ENCODE measurements at places on chromosomes 3 and 15.

DNA sequence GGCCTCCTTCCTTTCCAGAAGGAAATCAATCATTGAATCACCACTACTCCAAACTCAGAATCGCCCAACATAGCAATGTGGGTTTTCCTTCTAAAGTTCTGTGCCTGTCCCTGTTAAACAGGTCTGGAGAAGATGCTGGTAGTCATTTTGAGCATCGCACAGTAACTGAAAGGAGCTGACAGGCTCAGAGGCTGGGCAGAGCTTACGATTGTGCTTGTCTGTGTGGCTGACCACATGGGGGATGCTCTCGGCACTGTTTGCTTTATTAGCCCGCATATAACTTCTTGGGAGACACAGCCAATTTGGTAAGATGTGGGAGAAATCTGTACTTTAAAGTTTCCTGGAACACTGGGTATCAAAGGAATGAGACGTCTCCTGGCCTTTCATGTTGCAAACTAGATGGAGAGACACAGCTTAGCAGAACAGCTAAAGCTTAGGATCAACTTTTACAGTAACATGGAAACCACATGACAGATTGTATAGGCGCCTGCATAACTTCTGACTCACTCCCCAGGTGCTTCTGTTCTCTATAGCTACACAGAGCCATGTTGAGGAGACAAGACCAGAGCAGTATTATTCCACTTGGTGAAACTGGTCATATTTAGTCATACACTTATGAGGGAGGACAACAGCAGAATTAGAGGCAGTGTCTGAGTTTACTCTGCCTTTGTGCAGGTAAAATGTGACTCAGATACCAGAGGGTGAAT is 374.1 kb downstream of the RORA start:
- DNase-seq = no peak

DNA sequence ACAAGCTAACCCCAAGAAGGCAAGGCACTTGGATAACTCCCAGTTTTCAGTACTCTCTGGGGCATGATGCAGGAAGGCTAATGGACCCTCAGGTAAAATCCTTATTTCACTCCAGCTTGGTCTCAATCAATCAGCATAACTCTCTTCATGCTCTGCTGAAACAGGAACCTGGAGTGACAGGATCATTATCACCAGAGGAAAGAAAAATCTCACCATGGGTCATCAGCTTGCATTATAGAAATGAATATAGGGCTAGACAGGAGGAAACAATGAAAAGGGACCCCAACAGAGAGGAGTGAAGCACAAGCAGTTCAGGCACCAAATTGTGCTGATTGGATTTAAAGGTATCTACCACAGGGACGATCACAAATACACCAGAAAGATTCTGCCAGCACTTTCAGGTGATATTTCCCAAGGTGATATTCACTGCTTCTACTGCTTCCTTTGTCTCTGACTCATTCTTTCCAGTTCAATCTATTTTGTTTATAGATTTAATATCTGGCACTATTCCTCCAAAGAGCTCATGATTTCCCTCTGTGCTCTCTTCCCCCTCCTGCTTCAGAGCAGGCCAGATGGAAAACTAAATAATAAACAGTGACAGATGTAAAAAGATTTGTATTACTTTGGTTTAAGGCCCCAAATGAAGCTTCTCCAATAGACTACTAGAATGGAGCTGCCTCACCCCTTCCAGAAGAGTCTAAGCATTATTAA is 22.9 kb upstream of the THUMPD3 start:
- no peak for DNase-seq

DNA sequence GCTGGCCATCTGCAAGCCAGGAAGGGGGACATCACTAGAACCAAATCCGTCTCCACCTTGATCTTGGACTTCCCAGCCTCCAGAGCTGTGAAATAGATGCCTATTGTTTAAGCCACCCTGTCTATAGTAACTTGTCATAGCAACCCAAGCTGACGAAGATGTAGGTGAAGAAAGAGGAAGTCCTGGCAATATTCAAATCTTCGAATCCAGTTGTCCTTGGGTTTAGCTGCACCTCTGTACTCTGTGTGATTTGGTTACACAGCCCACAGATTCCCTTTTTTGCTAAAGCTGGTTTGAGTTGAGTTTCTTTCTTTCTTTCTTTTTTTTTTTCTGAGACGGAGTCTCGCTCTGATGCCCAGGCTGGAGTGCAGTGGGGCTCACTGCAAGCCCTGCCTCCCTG is 68.0 kb upstream of the XCR1 start:
- DNase-seq = no peak

DNA sequence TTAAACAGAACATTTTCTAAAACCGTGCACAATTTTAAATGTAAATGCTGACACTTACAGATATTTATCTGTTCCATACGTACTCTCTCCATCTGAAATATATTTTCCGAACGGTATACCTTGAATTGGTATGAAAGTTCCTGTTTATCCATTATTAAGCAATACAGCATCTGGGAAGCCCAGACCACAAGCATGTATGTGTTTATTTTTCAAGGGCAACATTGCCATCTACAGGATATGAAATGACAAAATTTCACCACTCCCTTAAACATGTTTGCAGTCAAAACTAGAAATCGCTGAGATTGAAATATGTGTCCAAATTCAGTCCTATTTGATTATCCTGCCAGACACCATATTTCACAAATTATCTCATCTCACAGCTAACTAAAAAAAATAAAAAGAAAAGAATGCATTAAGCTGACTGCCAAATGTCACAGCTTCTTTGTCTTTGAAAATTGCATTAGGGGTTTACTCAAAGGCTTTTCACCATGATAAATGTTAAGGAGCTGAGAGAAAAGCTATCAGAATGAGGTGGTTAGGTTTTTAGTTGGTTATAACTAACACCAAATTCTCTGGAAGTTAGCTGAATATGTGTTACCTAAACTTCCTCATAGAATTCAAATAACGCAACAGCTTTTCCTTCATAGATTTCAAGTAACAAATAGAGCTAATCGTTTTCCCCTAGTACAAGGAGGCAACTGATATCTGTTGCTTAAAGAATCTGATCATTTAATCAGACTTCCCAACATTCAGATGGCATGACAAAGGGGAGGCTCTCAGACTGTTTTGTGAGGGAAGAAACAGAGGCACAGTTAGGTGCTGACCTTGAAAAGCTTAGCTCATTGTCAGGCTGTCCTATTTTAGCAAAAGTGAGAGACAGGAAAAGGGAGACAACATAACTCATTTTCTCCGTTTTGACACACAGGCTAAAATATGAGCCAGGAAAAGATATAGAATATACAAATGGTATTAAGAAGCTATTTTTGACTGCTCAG is 533.1 kb downstream of the TBL1XR1 start:
- no peak for DNase-seq

GRCh38 chr15:94535298-94536048 is 304.1 kb downstream of the MCTP2 start:
- no peak for DNase-seq
